NCI-H2107 (cell line): ENCODE measurements at places on chromosomes 4 and X.
A peak's percentile ranks its signal among the peaks of the same experiment; 100 is the strongest.

- no peak for DNase-seq
Measured at GRCh38 chr4:174848596-174848995, 19.5 kb upstream of the GLRA3 start.

GRCh38 chr4:38703635-38704034 lies 39.6 kb downstream of the KLF3 start:
- no peak for DNase-seq

DNA sequence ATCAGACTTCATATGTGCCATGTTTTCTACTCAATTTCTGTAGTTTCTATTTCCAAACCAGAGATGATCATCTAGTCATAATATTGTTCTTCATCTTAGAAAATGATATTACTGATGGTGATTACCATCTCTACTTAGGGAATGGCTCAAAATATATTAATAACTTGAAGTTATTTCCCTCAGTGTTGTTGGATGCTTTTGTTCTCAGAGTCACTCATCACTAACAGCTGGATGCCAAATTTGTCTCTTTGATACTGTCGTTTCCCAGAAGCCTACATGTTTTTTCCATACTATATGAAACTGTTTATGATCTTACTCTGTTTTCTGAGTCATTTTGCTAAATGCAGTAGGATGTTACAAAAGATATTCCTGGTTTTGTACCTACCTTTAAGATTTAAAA lies 8.9 kb downstream of the PGAM4 start:
- no peak for DNase-seq

DNA sequence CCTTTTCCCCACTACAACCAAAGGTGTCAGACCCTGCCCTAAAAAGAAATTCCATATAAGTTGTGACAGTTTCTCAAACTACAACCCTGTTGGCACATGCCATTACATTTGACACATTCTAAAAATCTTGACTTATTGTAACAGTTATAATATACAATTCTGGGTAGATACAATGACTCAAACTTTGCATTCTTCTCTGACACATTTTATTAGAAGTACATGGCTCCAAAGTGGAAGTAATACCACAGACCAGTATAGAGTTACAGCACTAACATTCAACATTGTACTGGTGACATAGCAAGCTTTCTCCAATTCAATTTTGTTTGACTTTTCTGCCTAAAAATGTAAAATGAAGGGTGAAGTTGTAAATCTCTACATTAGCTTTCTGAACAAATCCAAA lies 196.6 kb upstream of the ETNPPL start:
- DNase-seq, result no peak

DNA sequence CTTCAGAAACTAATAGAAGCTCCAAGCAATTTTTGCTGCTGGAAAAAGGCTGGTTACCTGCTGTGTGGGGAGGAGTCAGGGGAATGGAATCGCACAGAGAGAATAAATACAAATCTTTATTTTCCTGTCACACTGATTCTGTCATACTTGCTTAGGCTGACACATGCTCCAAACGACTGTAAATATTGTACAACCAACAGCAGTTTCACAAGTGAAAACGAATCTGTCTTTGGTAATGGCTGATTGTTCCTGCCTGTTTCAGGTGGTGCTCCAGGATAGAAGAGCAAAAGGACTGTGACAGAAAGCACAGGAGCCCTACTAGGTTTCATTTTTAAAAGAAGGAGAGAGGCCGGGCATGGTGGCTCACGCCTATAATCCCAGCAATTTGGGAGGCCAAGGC lies 125.5 kb upstream of the DCLK2 start:
- DNase-seq, result no peak

DNA sequence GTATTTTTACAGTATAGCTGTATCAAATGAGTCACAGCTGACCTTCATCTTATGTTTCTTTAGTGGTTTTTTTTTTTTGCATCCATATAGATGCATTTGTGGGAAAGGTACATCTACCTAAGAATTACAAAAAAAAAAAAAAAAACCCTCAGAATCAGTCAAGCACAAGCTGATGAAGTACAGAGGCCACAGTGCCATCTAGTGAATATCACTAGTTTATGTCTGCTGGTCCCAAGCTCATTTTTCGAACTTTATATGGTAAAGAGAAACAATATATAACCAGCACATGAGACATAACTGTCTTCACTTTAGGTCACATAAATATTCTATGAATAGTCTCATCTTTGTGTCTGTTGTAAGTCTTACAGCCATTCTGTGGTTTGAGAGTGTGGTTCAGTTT lies 220.1 kb downstream of the DLG3 start:
- peak; percentile 2 for DNase-seq

DNA sequence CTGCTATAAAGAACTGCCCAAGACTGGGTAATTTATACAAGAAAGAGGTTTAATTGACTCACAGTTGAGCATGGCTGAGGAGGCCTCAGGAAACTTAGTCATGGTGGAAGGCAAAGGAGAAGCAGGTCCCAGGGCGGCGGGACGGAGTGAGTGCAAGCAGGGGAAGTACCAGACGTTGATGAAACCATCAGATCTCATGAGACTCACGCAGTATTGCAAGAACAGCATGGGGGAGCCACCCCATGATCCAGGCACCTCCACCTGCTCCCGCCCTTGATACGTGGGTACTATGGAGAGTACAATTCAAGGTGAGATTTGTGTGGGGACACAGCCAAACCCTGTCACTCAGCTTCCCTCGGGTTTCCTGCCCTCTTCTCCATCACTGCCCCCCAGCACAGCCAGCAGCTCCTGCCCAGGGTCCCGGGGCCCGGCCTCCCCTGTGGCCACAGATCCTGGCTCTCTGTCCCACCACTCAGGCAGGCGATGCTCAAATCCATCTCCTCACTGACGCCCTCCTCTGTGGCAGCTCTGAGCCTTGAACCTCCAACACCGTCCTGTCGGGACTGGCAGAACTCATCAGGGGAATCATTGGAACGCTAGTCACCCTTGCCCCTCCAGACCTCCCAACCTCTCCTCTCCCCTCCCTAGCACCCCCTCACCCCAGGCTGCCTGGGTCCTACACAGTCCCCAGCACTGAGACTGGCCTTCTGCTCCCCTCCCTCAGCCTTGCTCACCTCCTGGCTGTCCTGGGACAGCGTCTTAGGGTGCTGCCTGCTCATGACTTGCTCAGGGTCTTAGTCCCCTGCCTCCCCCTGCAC lies 37.6 kb downstream of the FGFRL1 start:
- DNase-seq, result no peak
